ENCODE measurements at places on chromosomes 12 and 14.
A peak's percentile ranks its signal among the peaks of the same experiment; 100 is the strongest.

GRCh38 chr12:122849352-122850047 is 14.2 kb downstream of the HIP1R start:
- no peak for DNase-seq

GRCh38 chr14:90321891-90322290 is 9.8 kb downstream of the NRDE2 start:
- DNase-seq, result no peak

- peak; percentile 67 for DNase-seq
Measured at GRCh38 chr12:115752913-115753726, 524.4 kb downstream of the MED13L start.

- no peak for DNase-seq
Measured at GRCh38 chr12:94743174-94743573, 92.8 kb upstream of the TMCC3 start.

DNA sequence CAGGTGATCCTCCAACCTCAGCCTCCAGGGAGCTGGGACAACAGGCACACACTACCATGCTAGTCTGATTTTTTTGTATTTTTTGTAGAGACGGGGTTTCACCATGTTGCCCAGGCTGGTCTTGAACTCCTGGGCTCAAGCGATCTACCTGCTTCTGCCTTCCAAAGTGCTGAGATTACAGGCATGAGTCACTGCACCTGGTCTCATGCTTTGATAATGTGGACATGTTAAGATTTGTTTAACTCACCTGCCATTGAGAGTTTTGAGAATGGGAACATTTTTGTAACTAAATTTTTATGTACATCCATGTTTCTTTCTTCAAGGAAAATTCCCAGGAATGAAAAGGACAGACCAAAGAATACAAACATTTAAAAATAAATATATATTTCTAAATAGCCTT is 121.2 kb downstream of the MIPOL1 start:
- DNase-seq, result no peak

GRCh38 chr12:46653311-46653710 is 172.5 kb downstream of the SLC38A4 start:
- no peak for DNase-seq

- no peak for DNase-seq
Measured at GRCh38 chr12:87283111-87283510, 746.1 kb downstream of the C12orf50 start.

GRCh38 chr14:65243766-65244442 is 141.6 kb upstream of the MAX start:
- no peak for DNase-seq

- no peak for DNase-seq
Measured at GRCh38 chr14:104206281-104206904, 68.0 kb downstream of the KIF26A start.

DNA sequence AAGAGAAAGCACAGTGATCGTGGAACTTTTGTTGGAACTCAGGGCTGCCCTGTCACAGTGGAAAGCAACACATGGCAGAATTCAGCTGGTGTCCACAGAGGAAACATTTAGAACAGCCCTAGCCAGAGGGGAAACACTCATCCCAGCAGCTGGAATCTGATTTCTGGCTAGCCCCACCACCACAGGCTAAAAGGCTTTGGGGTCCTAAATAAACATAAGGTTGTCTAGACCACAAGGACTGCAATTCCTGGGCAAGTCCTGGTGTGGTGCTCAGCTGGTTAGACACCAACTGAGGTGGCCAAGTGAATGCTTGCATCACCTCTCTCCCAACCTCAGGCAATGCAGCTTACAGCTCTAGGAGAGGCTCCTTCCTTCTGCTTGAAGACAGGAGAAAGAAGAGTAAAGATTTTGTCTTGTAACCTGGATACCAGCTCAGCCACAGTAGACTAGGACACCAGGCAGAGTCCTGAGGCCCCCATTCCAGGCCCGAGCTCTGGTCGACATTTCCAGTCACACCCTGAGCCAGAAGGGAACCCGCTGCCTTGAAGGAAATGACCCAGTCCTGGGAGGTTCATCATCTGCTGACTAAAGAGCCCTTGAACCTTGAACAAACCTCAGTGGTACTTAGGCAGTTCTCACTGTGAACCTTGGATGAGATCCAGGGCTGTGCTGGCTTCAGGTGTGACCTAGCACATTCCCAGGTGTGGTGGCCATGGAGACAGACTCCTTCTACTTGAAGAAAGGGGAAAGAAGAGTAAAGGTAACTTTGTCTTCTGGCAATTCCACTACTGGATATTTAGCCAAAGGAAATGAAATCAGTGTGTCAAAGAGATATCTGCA is 85.4 kb upstream of the PLXNC1 start:
- no peak for DNase-seq

GRCh38 chr14:35689000-35689460 is 120.1 kb downstream of the RALGAPA1 start:
- no peak for DNase-seq

DNA sequence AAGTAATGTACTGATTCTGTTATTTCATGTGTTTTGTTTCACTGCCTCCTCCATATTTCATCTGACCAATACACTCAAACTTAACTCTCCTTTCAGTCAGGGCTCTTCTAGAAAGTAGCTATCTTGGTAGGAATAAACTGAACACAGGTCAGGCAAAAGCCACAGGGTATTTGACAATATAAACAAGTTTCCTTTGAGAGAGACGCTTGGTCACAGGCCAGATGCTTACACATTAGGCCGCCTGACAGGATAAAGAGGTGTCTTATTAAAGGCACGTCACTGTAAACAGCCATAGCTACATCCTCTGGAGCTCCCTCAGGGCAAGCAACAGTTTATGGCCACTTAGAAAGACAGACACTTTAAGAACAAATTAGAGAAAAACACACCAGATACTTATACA is 607.5 kb downstream of the SLC6A15 start:
- DNase-seq, result no peak

- no peak for DNase-seq
Measured at GRCh38 chr12:12606781-12607589, 4.7 kb upstream of the CREBL2 start.

GRCh38 chr12:119374635-119375034 is 40.1 kb downstream of the CCDC60 start:
- no peak for DNase-seq

DNA sequence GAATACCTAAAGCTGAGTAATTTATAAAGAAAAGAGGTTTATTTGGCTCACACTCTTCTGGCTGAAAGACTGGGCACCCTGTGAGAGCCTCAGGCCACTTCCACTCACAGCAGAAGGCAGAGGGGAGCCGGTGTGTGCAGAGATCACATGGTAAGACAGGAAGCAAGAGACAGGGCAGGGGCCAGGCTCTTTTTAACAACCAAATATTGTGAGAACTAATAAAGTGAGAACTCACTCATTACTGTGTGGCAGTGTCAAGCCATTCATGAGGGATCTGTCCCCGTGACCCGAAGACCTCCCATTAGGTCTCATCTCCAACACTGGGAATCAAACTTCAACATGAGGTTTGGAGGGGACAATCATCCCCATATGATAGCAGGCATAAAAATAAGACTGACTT is 180.8 kb upstream of the DIO3 start:
- no peak for DNase-seq

DNA sequence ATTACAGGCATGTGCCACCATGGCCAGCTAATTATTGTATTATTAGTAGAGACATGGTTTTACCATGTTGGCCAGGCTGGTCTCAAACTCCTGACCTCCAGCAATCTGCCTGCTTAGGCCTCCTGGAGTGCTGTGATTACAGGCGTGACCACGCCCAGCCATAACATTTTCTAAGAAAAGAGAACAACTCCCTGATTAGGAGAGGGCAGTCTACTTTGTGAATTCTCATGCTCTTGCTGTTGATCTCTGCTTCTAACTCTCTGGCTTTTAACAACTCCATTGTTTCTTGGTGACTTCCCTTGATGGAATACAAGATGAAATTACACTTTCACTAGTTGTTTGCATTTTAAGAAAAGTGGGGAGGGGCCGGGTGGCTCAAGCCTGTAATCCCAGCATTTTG is 33.6 kb downstream of the SSH1 start:
- no peak for DNase-seq

DNA sequence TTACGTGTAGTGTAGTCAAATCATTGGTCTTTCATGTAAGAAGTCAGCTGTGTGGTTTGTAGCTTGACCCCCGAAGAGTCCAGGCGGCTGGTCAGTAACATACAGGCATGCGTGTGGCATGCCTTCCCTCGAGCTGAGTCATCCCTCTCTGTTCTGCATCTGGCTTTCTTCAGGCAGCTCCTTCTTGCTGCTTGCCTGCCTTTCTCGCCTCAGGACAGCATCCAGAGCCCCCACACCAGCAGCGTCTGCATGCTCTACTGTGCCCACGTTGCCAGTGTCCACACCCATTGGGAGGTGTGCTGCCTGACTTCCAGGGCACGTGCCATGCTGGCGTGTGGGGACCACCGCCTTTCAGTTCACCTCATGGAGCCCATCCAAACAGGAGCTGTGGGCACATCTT is 96.8 kb downstream of the EP400 start:
- no peak for DNase-seq

- DNase-seq, result no peak
Measured at GRCh38 chr12:92634202-92634601, 68.6 kb upstream of the PLEKHG7 start.

GRCh38 chr14:90058876-90059458 is 2.8 kb upstream of the KCNK13 start:
- no peak for DNase-seq

- no peak for DNase-seq
Measured at GRCh38 chr12:11748903-11749302, 99.4 kb downstream of the ETV6 start.

GRCh38 chr12:129530517-129530916 is 373.3 kb downstream of the TMEM132D start:
- no peak for DNase-seq

- no peak for DNase-seq
Measured at GRCh38 chr12:22255097-22255496, 79.4 kb downstream of the ST8SIA1 start.

DNA sequence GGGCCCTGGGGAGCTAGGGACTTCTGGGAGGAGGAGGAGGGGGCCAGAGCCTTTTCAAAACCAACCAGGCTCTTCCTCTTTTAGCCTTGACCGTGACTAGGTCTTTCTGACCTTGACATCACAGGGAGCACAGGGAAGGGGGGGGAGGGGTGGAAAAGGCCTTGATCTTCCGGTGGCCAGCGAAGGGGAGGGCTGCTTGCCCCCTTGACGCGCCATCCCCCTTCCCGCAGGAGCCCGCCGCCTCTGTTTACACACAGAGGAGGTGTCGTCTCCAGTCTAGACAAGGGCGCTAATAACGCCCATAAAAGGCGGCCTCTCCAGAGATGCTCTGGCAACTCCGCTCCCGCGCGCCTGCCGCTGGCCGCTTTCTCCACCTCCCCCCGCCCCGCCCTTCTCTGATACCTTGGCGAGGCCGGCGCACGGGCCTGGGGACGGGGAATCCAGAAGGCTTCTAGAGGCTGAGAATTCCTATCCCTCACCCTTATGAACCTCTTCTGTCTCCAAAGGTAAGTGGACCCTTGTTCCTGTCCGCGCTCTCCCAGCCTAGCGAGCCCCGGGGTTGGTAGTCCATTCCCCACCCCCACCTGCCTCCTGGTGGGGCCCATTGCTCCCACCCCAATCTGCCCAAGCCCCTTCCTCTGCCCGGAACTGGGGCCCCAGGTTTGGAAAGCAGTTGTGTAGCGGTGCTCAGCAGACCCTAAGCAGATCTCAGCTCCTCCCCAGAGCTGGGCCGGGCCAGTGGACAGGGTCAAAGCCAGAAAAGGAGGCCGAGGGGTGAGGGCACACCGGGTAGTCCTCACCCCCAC is 4.9 kb upstream of the HOXC12 start:
- DNase-seq, result peak; percentile 76

GRCh38 chr14:89304561-89304960 is 112.5 kb downstream of the FOXN3 start:
- no peak for DNase-seq

GRCh38 chr14:93046705-93047050 is 69.0 kb downstream of the ITPK1 start:
- DNase-seq, result no peak

DNA sequence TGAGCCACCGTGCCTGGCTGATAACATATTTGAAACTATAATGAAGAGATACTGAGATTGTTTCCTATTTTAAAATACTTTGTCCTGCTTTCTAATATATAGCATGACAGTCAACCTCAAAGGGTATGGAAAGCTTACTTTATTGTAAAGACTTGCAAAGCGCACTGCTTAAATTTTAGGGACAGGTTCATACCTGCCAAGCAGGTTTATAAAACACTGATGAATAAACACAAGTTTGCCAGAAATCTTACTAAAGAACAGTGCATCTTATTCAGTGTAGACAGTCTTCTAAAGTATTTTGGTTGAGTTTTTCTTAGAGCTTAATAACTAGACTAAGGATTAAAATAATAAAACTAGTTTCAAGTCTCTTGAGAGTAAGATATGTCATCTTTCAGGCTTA is 4.8 kb downstream of the C12orf71 start:
- no peak for DNase-seq

- DNase-seq, result no peak
Measured at GRCh38 chr14:77045238-77046162, 17.0 kb upstream of the IRF2BPL start.

GRCh38 chr12:48943221-48943620 is 14.1 kb downstream of the ARF3 start:
- DNase-seq, result no peak

GRCh38 chr14:64501411-64502171 is 2.0 kb downstream of the ZBTB25 start:
- no peak for DNase-seq
